CD4-positive, alpha-beta T cell (primary cell): ENCODE measurements at places on chromosomes 1 and 21.

GRCh38 chr1:173328961-173329360, 121.8 kb upstream of the TNFSF4 start:
- DNase-seq = no peak

- no peak for DNase-seq
These were observed 298.5 kb downstream of the PCP4 start for GRCh38 chr21:40165773-40166070.

DNA sequence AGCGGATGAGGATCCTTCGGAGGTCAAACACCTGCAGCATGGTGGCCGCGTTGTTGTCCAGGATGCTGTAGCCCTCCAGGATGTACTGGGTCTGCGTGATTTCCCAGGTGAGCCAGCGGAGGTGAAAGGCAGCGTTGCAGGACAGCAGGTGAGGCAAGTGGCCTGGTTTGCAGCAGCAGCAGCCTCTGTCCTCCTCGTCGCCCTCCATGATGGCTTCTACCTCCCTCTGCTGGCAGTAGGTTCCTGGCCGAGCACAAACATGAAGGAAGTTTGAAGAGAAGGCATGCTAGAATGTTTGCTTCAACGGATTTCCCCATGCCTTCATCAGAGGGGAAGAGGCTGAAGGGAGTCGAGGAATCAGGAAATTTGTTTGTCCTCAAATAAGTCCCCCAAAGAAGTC, 74.7 kb downstream of the NTPCR start:
- peak; percentile 15 for DNase-seq

- no peak for DNase-seq
These were observed 2.2 kb downstream of the SIM2 start for GRCh38 chr21:36700971-36701755.

- no peak for DNase-seq
These were observed 16.2 kb downstream of the KCNJ10 start for GRCh38 chr1:160053548-160054365.

DNA sequence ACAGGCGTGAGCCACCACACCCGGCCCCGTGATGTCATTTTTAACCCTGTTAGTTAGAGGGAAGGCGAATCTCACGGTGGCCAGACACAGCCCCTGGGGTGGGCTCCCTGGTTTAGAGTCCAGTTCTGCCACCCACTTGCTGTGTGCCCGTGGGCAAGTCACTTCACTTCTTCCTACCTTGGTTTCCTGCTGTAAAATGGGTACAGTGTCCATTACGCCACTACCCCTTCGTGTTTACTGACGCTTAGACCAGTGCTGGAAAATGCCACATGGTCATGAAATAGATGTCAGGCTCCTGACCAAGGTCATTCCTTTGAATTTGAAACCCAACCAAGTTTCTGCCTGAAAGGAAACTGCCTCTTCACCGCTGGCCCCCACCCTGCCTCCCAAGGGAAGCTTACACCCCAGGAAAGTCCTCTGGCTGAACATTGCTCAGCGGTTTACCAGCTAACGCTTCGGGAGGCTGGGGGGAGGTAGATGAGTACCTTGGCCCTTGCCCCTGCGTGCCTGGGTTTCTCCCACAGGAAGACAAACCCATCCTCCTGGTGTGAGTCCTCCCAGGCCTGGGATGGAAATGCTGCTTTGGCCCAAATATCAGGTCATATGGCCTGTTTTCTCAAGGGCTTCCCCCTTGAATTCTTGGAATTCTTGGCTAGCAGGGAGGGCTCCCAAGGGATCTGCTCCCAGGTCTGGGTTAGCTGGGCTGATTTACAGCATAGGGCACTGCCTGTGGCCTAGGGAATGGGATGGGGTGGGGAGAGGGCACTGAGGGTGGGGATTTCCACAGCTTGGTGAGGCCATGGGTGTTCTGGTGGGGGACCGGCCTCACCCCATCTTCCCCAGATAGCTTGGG, 7.6 kb upstream of the AADACL4 start:
- no peak for DNase-seq

GRCh38 chr1:160048335-160048734, 16.5 kb upstream of the PIGM start:
- DNase-seq = no peak

DNA sequence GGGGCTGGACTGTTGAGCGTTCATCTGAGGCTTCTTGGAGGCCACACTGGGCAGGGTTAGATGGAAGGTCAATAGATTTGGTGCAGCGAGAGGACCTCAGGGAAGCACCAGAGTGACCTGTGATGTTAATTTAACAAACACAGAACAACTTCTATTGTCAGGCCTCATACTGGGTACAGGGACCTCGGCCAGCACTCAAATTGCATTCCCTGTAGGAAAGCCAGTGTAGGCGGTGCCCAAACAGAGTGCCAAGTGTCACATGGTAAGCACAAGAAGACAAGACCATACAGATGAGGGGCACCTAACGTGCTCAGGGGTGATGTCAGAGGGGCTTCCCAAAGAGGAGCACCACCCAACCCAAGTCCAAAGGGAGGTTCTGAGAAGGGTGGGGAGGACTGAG, 1.3 kb downstream of the TMEM269 start:
- no peak for DNase-seq

DNA sequence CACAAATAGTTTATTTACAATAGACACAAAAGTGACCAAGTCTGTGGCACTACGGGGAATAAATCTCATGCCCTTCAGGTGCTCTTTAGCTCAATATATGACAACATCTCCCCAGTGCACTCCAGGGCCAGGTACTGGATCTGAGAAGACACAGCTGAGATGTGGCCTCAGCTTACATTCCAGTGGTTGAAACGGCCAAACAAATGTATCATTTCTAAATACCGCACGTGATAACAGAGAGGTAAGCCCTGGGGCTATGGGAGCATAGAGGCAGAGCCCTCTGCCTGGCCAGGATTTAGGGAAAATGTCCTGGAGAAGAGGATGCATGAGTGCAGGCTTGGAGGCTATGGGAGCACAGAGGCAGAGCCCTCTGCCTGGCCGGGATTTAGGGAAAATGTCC, 630.5 kb downstream of the SMYD3 start:
- DNase-seq = no peak

GRCh38 chr1:204842892-204843291, 27.8 kb upstream of the NFASC start:
- DNase-seq = no peak

DNA sequence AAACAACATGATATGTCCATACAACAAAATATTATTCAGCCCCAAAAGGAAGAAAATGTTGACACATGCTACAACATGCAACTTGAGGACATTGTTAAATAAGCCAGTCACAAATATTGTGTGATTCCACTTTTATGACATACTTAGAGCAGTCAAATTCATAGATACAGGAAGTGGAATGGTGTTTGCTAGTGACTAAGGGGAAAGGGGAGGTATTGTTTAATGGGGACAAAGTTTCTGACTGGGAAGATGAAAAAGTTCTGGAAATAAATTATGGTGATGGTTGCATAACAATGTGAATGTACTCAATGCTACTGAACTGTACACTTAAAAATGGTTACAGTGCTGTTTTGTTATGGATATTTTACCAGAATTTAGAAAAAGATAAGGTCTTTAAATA, 77.7 kb downstream of the RHOU start:
- no peak for DNase-seq

GRCh38 chr1:15261155-15262002, 14.4 kb downstream of the FHAD1 start:
- DNase-seq = peak; percentile 80

DNA sequence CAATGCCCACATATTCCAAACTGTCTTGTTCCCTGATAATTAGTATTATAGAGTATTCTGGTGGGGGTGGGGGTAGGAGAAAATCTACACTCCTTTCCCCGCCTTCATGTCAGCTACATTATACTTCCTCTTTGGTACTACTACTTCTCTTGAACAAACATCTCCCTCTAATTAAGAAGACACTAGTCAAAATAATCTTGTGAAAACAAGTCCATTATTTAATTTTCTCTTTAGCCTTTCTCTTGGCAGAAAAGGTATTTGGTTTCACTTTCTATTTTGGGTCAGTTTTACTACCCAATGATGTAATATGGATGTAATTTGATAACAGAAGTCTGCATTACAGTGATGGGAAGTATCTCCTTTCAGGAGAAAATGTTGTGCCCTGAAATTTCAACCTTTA, 22.5 kb downstream of the NTMT2 start:
- no peak for DNase-seq

GRCh38 chr1:235450886-235451483, 53.3 kb downstream of the B3GALNT2 start:
- no peak for DNase-seq

DNA sequence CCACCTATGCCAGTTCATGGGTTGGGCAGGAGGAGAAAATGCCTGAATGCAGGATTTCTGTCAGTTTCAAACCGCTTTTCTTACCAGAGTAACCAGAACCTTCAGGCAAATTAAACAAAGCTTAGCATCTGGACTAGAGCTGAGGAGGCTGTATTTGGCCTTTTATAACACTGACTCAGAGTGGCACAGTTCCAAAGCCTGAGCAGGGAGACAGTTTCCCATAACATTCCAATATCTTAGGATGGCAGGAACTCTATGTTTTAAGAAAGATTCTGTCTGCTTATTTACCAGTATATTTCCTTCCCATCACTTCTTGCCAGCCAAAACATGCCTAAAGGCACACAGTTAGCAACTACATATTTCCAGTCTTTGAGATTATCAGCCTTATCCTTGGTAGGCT, 46.8 kb downstream of the UBR4 start:
- DNase-seq = no peak

DNA sequence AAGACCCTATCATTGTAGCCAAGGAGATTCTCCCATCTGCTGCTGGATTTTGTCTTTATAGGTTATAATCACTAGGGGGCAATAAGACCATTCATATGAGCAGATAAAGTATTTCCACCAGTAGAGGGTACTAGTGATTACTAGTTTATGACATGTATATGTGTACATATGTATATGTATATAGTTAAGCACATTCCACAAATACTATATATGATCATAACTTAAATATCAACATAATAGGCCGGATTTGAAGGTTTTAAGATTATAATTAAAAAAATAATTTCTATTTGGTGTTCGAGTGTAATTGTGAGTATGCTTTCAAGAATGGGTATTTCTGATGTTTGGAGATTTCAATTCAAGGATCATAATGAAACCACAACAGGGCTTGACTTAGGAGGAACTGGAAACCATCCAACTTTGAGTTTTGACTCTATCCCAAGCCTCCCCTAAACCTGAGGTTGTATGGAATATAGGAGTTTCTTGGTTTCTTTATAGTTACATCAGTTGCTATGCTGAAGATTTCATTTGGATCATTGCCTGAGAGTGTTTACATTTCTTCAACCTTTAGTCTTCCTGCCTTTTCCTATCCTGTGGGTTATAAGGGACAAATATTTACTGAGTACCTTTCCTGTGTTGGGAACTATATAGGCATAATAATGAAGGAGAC, 16.9 kb downstream of the TCEANC2 start:
- no peak for DNase-seq

DNA sequence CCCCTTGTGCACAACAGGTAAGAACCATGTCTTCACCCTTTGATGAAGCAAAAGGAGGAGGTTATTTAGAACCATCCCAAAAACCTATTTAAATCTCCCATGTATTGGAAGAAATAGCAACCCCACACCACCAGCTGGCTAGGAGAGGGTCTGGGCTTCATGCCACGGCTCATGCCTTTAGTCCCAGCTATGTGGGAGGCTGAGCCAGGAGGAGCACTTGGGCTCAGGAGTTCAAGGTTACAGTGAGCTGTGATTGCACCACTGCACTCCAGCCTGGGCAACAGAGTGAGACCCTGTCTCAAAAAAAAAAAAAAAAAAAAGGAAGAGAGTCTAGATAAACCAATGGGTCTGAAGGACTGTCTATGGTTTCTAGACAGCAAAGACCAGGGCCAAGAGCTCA, 197.9 kb upstream of the COA6 start:
- no peak for DNase-seq

DNA sequence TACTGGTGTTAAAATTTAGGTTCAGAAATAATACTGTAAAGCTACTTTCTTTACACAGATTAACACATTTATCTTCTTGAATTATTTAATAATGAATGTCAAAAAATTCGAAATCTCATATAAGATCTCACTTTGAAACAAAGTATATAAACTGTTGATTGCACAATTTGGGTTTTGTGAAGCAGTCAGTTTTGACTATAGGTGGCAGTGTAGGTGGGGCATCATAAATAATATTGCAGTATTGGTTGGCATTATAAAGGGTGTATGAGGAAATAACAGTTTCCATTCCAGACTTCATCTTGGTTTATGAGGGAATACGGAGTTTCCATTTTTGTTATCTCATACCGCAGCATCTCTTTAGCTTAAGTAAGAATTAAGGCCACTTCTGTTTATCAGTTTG, 49.9 kb downstream of the SUCO start:
- DNase-seq = no peak

DNA sequence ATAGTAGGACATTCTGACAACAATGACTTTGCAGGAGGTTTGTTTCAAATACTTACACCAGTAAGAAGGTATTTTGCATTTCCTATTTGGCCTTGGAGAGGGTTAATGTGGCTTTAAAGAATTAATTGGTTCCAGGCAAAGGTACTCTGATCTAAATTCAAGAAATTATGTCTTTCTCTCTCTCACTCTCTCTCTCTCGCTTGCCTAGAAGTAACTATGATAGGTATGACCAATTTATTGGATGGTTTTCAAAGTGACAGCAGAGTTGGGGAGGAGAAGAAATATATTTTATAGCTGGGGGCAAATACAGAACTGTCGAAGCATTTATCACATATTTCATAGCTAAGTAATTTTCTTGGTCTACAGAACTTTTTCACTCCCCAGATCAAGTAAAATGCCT, 116.0 kb downstream of the ATP6V1G3 start:
- no peak for DNase-seq

- DNase-seq = no peak
These were observed 30.8 kb upstream of the DIPK1A start for GRCh38 chr1:92992054-92992453.

- no peak for DNase-seq
These were observed 22.0 kb upstream of the SLC9A1 start for GRCh38 chr1:27176954-27177353.

DNA sequence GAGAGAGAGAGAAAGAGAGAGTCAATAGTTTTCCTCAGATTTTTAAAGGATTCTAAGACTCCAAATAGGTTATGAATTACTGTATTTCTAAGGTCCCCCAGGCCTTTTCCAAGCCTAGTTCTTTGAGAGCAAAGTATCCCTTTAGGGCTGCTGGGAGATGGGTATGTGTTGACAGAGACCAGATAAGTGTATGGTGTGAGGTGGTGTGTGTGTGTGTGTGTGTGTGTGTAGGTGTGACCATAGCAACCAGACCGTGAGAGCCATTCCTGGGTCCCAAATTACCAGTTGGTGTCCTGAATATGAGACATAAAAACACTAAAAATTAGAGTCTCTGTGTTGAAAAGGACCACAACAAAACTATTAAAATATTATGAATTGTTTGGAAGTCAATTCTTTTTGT, 41.7 kb upstream of the DNAJC6 start:
- DNase-seq = no peak
